ENCODE measurements at places on chromosomes 16 and 17.

- no peak for DNase-seq
These were observed 13.0 kb upstream of the DHRS7B start for GRCh38 chr17:21113716-21114115.

DNA sequence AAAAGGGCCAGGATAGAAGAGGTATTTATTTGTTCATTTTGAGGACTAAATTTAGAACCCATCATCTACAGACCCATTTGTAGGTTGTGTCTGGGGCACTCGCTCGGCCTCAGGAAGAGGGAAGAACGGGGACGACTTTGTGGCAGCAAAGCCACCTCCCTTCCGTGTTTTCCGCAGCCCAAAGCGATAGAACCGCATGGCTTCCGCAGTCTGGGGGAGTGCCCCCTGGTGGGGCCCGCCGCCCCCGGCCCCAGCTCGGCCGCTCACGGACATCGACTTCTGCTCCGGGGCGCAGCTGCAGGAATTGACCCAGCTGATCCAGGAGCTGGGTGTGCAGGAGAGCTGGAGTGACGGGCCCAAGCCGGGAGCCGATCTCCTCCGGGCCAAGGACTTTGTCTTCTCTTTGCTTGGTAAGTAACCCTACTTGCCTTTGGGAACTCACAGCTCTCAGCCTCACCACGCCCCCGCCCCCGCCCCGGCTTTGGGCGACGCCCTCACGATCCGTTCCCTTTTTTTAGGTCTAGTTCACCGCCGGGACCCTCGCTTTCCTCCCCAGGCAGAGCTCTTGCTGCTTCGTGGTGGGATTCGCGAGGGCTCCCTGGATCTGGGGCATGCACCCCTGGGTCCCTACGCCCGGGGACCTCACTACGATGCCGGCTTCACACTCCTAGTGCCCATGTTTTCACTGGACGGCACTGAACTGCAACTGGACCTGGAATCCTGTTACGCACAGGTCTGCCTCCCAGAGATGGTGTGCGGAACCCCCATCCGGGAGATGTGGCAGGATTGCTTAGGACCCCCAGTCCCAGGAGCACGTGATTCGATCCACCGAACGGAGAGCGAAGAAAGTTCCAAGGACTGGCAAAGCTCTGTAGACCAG lies 681 bp downstream of the TMEM102 start:
- DNase-seq, result no peak

DNA sequence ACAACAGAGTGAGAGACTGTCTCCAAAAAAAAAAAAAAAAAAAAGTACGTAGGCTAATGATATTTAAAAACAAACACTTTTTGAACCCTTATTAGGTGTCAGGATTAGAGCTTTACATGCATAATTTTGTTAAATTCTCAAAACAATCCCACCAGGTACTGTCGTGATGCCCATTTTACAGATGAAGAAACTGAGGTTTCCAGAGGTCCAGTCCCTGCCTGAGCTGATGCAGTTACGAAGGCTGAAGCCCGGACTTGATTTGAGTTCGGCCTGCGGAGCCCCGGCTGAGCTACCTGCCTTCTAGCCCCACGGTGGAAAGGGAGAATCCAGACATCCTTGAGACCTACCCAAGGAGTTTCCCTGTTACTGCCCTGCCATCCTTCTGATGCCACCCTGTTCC lies 137.5 kb upstream of the EEF2KMT start:
- no peak for DNase-seq

DNA sequence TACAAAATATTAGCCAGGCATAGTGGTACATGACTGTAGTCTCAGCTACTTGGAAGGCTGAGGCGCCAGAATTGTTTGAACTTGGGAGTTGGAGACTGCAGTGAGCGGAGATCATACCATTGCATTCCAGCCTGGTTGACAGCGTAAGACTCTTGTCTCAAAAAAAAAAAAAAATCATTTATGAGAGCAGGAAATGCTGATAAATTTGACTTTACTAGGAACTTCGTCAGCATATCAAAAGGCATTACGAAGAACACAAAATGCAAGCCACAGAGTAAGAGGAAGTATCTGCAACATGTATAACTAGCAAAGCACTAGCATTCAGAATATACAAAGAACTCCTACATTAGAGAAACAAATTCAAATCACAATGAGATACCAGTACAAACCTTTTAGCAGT lies 279.3 kb downstream of the ZFHX3 start:
- no peak for DNase-seq

DNA sequence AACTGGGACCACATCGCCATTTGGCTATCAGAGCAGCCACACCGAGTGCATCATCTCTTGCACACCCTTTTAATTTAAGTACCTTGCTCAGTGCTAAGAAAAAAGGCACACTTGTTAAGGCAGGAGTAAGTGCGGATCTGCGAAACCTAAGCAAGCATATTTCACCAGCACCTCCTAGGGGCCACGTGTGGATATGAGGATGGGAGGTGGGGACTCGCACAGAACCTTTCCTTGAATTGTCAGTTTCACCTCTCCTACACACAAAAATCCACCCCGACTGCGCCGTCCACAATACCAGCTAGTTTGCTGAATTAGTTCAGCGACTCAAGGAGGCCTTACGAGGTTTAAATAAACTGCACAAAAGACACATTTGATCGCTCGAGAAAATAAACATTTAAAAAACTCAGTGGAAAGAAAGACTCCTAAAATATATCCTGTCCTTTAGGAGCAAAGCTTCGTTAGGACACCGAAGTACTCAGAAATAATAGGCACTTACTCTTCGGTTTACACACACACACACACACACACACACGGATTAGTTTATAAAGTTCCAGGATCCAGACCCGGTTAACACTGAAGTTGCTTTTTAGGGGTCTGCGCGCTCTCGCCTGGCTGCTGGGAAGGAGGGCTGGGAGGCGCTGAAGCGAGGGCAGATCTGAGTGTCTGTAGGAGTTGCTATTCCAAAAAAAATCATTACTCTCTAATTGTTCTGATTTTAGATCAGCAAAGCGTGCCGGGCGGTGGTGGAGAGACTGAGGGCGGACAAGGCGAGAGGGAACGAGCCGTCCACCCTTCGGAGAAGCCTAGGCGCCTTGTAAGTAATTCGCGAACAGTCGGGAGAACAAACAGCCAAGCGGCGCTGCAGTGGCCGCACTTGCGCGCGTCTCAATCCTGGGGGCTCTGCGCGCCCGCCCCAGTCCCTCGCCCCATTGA lies 1.0 kb upstream of the KCNJ2 start:
- peak; percentile 70 for DNase-seq

DNA sequence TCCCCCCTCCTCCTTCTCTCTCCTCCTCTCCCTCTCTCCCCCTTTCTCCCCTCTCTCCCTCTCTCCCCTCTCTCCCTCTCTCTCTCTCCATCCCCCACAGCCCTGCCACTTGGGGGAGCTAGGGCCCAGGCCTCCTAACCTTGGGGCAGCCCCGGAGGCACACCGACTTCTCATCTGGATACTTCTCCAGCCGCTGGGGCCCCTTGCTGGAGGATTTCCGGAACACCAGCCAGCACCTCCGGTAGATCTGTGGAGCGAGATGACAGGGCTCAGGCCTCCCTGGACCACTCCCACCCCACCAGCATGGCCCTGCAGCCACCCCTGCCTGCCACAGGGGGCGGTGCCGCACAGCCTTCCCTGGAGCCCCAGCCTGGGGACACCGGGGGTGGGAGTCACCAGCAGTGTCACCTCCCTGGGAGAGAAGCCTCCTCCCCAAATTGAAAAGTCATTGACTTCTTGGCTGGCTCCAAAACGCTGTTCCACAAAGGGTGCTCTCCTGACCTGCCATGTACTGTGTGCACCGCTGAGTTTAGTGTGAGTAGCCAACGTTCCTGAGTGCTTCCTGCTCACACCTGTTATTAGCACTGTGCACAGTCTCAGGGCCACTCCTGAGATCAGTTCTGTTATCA lies 10.5 kb downstream of the DOK4 start:
- no peak for DNase-seq

DNA sequence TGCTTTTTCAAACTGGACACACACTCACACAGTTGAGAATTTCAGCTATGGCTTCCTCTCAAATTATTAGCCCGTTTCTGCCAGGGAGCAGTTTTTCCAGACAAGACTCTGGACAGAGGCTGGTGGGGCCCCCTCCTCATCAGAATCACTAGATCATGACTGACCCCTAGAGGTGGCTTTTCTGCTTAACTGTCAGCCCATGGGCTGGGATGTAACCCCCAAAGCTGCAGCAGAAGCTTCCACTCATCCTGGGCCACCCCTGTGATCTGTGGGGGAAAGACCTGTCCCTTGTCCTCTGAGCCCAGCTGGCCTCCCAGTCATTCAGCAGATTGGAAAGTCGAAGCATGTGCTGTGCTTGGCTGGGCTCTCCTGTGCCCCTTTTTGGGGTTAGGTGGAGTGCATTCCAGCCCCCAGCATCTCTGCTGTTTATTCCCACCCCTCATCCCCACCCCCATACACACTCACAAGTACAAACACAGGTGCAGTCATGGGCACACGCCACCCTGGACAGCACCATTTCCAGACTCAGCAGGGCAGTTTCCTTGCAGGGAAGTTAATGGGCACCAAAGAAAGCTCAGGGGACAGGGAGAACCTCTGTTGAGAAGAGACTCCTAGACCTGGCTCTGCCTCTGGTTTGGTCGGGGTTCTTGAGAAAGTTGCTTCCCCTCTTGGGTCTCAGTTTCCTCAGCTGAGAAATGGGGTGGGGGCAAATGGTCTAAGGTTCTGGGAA lies 77.6 kb upstream of the RBL2 start:
- no peak for DNase-seq
